ENCODE measurements at places on chromosomes 5 and 9. TPM values are rescaled to one million over a fixed set of nuclear protein-coding genes. Genes with fewer than 3 reads are reported as not detected.

The NR3C1 gene
- 34.5 TPM for total RNA-seq

The TXN gene
- 373 TPM for total RNA-seq

The RASGEF1C gene
- not detected for total RNA-seq

The SAPCD2 gene
- 2.6 TPM for total RNA-seq

The GPR21 gene
- not detected for total RNA-seq

The TNFSF8 gene
- not detected for total RNA-seq

The CBY3 gene
- not detected for total RNA-seq

The AQP3 gene
- 2.6 TPM for total RNA-seq

The TIGD6 gene
- total RNA-seq, result 3.4 TPM

The SPATA31C1 gene
- total RNA-seq, result not detected

The CKMT2 gene
- not detected for total RNA-seq
